ENCODE measurements at places on chromosomes 6 and 20. TPM values are rescaled to one million over a fixed set of nuclear protein-coding genes. Genes with fewer than 3 reads are reported as not detected.

Gene RING1
- 18.2 TPM for total RNA-seq

Gene GSTA2
- 41.0 TPM for total RNA-seq

Gene SYTL3
- total RNA-seq = 23.1 TPM

Gene FERMT1
- total RNA-seq = 12.4 TPM

Gene TM9SF4
- total RNA-seq = 59.5 TPM

Gene GGTLC1
- not detected for total RNA-seq

Gene BTNL2
- total RNA-seq = not detected

Gene SLC26A8
- total RNA-seq = not detected

Gene LST1
- total RNA-seq = not detected

Gene RIPPLY2
- total RNA-seq = not detected

- no peak for DNase-seq
Observed at GRCh38 chr6:6176127-6176526, 144.3 kb downstream of the F13A1 start.

DNA sequence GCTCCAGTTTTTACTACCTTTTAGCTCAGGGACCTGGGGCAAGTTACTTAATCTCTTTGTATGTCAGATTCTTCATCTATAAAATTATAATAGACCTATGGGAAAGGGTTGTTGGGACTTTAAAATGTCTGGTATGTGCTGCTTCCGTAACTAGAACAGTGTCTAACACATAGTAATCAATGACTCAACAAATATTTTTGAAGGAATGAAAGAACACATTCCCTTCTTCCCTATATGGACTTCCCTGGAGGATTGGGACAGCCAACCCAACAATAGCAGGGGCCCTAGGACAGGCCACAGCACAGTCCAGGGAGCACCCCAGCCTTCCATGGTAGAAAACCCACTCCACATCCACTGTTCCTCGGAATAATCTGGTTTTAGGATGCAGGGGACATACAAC, 50.7 kb upstream of the TPD52L1 start:
- DNase-seq = no peak

DNA sequence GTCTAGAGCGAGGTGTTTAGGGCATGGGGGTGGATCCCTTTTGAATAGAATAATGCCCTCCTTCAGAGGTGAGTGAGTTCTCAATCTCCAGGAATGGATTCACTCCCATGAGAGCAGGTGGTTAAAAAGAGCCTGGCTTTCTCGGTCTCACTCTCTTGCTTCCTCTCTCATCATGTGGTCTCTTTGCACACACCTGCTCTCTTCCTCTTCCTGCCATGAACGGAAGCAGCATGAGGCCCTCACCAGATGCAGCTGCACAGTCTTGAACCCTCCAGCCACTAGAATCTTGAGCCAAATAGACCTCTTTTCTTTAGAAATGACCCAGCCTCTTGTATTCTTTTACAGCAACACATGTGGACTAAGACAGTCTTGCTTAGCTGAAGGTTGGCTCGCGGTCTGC, 119.3 kb downstream of the BMP7 start:
- DNase-seq = no peak

DNA sequence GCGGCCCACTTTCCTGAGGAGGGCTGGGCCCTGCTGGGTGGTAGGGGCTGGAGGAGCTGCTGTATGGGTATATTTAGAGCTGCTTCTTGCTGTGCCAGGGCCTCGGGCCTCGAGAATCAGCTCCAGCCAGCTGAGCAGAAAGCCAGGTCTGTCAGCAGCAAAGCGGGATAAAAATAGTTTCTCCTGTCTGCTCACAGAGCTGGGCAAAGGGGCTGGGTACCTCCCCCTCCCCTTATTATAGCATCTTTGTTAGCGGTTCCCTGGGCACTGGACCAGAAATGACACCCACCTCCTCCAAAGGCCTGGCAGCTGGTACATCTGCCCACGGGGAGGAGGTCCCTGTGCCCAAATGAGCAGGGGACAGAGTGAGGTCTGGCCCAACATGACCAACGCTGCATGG, 6.0 kb downstream of the SCRT2 start:
- no peak for DNase-seq

DNA sequence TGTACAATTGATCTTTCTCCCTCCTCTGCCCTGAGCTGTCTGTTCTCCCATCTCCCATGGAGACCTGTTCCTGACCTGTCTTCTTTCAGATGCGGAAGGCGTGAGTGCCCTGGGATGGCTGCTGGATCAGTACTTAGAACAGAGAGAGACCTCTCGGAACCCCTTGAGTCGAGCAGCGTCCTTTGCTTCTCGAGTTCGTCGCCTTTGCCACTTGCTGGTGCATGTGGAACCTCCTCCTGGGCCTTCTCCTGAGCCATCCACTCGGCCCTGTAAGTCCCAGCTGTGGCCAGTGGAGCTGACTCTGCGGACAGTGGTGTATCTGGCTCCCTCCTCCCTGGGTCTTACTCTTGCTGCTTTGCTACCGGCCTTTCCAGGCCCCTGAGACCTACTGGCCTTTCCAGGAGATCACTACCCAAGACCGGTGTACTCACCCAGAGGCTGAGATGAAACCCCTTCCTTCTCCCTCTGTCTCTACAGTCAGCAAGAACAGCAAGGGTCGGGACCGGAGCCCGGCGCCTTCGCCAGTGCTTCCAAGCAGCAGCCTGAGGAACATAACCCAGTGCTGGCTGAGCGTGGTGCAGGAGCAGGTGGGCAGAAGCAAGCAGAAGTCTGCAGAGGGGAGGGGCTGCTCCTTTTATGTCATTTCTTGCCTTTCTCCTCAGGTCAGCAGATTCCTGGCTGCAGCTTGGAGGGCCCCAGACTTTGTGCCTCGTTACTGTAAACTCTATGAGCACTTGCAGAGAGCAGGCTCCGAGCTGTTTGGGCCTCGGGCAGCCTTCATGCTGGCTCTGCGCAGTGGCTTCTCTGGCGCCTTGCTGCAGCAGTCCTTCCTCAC, 22.5 kb downstream of the CUL9 start:
- DNase-seq = no peak

- no peak for DNase-seq
Observed at GRCh38 chr6:14142511-14143223, 25.1 kb downstream of the CD83 start.

DNA sequence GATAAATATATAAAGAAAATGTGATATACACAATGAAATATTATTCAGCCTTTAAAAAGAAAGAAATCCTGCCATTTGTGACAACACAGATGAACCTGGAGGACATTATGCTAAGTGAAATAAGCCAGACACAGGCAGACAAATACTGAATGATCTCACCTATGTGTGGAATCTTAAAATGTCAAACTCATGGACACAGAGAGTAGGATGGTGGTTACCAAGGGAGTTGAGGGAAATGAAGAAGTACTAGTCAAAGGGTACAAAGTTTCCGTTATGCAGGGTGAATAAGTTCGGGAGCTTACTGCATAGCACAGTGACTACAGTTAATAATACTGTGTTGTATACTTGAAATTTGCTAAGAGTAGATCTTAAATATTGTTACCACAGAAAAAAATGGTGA, 14.6 kb upstream of the DEFB132 start:
- DNase-seq = no peak

DNA sequence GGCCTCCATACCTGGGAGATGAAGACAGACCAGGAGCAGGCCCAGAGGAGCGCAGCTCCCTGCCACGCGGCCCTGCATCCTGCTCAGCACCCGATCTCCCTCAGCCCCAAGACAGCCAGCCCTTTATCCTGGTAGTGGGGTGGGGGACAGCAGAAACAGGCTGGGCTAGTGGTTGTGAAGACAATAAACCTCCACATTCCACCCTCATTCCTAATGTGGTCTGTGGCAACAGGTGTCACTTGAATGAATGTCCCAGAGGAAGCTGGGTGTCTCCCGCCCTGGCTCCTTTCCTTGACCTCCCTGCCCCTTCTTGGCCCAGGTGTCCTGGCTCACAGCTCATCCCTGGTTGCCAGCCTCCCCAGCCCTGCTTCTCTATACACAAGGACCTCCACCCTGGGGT, at the start of gene C6orf15:
Gene C6orf15, minus strand, starts transcription at position 98 of the 400 bp plus-strand sequence. Its CDS starts 20 bp downstream, at position 78.
- no peak for DNase-seq

DNA sequence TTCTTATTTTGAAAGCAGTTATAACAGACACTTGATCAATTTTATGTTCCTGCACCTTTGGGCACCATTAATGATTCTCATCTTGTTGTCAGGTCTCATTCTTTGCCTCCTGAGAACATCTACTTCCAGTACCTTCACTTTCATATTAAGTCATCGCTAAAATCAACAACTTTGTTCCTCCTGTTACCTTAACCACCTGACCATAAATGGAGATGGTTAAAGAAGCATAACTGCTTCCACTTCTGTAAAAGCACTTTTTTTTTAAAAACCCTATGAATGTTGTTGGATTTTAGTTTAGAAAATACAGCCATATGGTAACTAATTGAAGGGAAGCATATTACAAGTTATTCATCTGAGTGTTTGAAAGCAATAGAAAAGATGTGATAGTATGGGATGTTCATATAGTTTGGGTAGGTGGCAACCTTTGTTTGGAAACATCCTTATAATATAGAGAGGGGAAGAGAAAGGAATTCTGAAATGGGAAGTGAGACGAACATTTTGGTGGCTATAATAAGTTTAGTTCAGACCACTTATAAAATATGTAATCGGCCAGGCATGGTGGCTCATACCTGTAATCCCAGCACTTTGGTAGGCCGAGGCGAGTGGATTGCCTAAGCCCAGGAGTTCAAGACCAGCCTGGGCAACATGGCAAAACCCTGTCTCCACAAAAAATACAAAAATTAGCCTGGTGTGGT, 53.9 kb downstream of the AFG1L start:
- no peak for DNase-seq

GRCh38 chr6:5191222-5191621, 69.5 kb downstream of the LYRM4 start:
- DNase-seq = no peak

- no peak for DNase-seq
Observed at GRCh38 chr6:144722925-144723324, 437.8 kb downstream of the UTRN start.

- no peak for DNase-seq
Observed at GRCh38 chr6:91447530-91448254, 860.8 kb upstream of the MAP3K7 start.

- no peak for DNase-seq
Observed at GRCh38 chr20:4795394-4795793, 73.7 kb downstream of the PRND start.

DNA sequence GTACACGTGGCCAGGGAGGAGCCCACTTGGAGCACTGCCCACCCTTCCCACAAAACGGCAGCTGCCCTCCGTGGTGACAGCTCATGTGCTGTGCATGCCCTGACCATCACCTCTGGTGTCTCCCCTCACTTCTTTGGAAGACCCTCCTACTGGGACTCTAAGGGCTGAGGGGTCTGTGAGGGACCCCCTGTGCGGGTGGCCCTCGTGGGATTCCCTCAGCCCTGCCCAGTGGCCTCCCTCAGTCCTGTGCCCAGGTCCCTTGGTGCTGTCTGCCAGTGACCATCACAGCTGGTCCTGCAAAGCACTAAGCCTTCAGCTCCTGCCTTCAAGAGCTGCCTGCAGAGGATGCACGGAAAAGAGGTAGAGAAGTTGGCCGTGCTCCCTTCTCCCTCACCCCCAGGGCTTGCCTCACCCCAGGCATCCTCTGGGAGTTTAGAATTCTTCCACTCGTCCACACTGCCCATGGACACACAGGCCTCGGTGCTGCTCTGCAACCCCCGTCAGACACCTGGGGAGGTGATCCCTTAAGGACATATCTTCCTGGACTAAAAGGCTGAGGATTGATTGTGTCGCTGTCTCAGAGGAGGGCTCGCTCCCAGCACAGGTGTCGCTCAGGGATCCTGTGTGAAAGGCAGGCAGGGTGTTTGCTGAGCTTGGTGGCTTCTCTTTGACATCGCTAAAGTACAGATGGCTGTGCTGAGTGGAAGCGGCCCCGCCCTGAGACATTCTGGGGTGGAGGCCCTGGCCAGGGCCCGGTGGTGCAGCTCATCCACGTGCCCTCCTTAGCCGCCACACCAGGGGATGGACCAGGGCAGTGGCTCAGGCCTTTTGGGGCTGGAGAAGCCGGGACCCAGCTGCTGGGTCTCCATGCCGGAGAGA, 119.5 kb upstream of the FRMD1 start:
- DNase-seq = peak; percentile 23

- DNase-seq = no peak
Observed at GRCh38 chr6:139828751-139829519, 454.5 kb upstream of the CITED2 start.

- DNase-seq = no peak
Observed at GRCh38 chr20:51122931-51123658, 100.2 kb upstream of the KCNG1 start.

GRCh38 chr6:47653706-47654105, 44.7 kb upstream of the ADGRF4 start:
- no peak for DNase-seq

DNA sequence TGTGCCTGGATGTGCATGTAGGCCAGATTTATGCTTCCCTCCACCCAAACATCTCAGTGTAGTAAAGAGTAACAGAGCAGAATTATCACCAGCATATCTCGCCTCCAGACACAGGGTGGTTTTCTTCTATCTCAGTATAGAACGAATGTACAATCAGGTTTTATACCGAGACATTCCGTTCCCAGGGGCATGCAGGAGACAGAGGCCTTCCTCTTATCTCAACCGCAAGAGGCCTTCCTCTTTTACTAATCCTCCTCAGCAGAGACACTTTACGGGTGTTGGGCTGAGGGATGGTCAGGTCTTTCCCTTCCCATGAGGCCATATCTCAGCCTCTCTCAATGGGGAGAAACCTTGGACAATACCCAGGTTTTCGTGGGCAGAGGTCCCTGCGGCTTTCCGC, 36.4 kb upstream of the MC3R start:
- DNase-seq = no peak

DNA sequence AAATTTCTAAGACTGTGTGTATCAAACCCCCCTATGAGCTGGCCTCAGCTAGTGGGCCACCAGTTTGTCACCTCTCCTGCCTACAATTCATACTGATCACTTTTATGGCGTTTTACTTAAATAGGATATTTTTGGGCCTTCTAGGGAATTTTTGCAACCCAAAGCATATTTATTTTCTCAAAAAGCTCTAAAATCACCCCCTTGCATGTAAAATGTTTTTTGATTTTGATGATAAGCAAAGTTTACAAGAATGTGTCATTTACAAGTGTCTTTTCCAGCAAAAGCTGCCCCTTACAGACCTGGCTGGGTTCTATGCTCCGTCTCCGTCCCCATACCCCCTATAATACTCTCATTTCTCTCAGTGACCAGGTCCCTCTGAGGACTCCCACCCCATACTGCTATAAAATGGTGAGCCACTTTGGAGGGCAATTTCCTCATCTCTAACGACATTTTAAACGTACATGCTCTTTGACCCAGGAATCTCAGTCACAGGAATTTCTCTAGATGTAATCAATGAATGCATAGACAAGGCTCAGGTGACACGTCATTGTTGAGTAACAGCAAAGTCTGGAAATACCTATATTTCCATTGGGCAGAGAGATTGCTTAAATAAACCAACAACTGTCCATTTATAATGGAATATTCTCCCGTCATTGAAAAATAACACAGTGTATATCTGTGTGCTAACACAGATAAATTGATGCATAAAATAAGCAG, 13.9 kb upstream of the OCSTAMP start:
- DNase-seq = no peak

GRCh38 chr6:89013438-89013837, 50.0 kb upstream of the RNGTT start:
- no peak for DNase-seq

All from Peyer's patch (tissue), 4 donors.